NCI-H1092 (cell line): ENCODE measurements at places on chromosomes 3 and 15.
A peak's percentile ranks its signal among the peaks of the same experiment; 100 is the strongest.

- no peak for DNase-seq
These were observed 53.4 kb upstream of the NEO1 start for GRCh38 chr15:72998681-72999466.

GRCh38 chr3:174945951-174946350 lies 86.8 kb downstream of the NAALADL2 start:
- DNase-seq: no peak

DNA sequence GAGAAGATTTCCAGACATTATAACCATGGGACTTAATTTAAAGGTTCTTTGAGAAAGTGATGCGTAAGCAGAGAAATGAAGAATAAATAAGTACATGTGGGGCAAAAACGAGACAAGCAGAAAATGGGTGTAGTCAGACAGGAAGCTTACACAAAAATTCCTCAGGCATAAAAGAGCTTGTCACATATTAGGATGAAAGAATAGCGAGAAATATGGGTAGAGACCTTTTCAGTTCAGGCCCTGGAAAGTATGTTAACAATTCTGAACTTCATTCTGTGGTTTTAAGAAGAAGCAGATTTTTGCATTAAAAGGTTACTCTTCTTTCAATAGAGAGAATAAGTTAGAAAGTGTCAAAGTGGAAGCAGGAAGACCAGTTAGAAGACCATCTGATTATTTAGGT lies 352.4 kb downstream of the ROBO1 start:
- DNase-seq: no peak

DNA sequence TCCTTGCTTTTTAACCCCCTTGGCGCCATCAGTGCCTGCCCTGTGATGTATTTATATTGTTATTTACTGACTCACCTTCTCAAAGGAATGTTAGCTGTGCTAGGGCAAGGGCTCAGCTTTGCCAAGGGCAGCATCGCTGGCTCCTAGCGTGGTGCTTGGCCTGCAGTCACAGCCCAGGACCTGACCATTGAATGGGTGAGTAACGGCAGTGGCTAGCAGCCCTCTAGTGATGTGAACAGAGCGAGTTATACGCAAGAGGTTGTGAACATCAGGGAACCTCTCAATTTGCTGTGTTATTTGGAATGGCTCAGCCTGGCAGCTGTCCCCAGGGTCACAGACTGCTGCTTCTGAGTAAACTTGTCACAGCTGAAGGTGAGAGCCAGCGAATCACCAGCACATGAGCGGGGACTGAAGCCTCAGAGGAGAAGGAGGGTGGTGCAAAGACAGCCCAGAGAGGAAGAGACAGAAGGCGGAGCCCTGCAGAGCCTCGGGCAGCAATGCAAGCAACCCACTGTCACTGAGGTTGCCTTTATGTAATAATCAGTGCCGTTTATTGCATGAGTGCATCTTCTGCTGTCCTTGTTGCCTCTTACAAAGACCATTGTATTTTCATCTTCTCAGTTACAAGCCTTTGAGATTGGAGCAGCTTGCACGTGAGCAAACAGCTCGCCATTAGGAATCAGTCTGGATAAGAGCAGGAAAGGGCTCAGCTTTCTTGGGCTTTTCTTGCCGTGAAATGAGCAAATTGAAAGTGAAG lies 158.3 kb downstream of the SLCO3A1 start:
- no peak for DNase-seq

- DNase-seq: no peak
These were observed 66.1 kb downstream of the NUP210 start for GRCh38 chr3:13353936-13354542.

- DNase-seq: no peak
These were observed 32.9 kb downstream of the MTHFS start for GRCh38 chr15:79863886-79864285.

- no peak for DNase-seq
These were observed 4.5 kb upstream of the CACNA1D start for GRCh38 chr3:53489787-53490458.

- no peak for DNase-seq
These were observed 12.6 kb upstream of the HRG start for GRCh38 chr3:186653080-186653707.

GRCh38 chr15:58490086-58490887 lies 58.5 kb downstream of the LIPC start:
- no peak for DNase-seq

DNA sequence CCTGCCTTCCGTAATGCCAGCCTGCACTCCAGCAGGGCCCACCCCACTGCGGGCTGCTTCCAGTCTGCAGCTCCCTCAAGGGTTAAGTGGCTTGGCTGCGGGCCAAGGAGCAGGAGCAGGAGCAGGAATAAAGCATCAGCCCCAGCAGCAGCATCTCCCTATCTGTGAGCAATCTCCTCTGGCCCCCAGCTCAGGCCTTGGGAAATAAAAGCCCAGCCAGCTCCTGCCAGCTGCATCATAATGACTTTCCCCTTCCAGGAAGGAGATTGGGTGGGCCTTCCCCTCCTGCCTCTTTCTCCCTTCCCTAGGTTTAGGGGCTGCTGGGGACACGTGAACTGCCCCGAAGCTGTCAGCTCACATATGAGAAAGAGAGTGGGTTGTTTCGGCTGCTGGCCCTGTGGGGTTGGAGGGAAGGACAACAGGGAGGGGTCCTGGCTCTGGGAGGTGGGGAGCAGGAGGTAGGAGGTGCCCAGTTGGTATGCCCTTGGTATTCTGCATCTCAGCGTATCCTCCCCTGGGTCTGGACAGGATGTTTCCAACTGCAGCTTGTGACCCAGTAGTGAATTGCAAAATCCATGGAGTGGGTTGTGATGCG lies 34.6 kb upstream of the FGD5 start:
- peak; percentile 14 for DNase-seq

- no peak for DNase-seq
These were observed 143.2 kb downstream of the C3orf70 start for GRCh38 chr3:185009650-185010049.

DNA sequence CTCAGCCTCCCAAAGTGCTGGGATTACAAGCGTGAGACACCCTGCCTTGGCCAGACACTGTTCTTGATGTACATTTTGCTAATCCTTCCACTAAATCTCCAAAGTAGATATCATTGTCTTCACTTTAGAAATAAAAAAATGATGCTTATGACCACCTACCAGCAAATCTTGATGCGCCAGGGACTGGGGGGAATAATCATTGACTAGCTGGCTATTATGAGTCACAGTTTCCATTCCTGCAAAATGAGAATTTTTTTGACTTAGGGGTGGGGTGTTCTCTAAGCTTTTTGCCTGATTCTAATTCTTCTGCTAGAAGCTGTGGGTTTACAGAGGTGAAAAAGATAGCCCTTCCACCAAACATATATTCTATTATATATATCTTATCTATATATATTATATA lies 17.1 kb upstream of the RFC4 start:
- DNase-seq: no peak

- DNase-seq: no peak
These were observed 88.9 kb downstream of the SUCNR1 start for GRCh38 chr3:151962352-151962751.

DNA sequence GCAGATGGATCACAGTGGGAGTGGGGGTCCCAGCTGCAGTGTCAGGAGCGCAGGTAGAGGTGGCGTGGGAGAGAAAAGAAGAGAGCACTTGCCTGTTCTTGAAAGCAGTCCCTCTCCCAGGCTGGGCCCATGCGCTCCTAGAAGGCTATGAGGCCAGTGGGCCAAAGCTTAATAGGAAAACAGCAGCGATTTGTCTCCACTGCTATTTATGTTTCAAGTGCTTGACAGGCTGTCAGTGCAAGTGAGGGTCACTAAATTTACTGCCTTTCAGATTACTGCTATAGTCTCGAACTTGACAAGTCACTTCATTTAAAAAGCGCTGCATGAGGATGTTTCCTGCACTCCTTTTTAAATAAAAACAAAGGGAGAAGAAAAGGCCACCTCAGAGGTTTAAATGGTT lies 239.5 kb downstream of the GAP43 start:
- no peak for DNase-seq

DNA sequence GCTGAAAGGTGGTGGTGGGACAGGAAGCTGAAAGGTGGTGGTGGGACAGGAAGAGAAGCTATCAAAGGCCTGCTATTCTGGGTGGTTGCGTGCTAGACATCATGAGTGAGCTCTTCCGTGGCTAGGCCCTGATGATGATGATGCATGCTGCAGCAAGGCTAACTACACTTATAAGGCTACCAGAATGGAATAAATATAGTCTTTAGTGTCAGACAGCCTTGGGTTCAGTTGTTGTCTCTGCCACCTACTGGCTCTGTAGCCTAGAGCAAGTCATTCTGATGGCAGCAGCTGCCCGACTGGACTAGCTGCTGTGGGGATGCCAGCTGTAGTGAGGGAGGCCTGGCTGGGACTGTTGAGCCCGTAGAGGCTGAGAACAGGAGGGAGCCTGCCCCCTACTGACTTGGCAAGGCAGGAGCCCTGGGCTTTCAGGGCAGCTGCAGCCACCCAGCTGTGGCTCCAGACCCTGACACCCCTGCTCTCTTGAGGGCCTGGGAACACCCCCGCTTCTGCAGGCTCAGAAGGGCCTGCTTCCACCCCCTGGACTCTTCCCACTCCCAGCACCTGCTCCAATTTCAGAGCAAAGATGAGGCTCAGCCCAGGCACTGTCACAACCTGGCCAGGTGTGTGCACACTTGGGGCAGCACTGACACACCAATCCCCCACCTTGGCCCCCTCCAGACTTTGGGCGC lies 21.4 kb upstream of the ZBED2 start:
- DNase-seq: no peak

GRCh38 chr15:34483644-34484043 lies 46.0 kb upstream of the GOLGA8A start:
- DNase-seq: no peak

- DNase-seq: no peak
These were observed 101.7 kb upstream of the TPM1 start for GRCh38 chr15:62940755-62941361.

- DNase-seq: no peak
These were observed 14.2 kb upstream of the CFAP44 start for GRCh38 chr3:113455446-113455845.

DNA sequence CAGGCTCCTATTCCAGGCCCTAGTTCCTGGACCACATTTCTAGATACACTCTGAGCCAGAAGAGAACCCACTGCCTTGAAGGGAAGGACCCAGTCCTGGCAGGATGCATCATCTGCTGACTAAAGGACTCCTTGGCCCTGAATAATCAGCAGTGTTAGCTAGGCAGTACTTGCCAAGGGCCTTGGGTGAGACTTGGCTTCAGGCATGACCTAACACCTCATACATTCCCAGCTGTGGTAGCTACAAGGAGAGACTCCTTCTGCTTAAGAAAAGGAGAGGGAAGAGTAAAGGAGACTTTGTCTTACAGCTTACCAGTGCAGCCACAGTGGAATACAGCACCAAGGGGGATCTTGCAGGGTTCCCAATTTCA lies 26.4 kb downstream of the PEAK1 start:
- DNase-seq: no peak

GRCh38 chr15:52360229-52361203 lies 64.9 kb upstream of the MYO5C start:
- DNase-seq: no peak

DNA sequence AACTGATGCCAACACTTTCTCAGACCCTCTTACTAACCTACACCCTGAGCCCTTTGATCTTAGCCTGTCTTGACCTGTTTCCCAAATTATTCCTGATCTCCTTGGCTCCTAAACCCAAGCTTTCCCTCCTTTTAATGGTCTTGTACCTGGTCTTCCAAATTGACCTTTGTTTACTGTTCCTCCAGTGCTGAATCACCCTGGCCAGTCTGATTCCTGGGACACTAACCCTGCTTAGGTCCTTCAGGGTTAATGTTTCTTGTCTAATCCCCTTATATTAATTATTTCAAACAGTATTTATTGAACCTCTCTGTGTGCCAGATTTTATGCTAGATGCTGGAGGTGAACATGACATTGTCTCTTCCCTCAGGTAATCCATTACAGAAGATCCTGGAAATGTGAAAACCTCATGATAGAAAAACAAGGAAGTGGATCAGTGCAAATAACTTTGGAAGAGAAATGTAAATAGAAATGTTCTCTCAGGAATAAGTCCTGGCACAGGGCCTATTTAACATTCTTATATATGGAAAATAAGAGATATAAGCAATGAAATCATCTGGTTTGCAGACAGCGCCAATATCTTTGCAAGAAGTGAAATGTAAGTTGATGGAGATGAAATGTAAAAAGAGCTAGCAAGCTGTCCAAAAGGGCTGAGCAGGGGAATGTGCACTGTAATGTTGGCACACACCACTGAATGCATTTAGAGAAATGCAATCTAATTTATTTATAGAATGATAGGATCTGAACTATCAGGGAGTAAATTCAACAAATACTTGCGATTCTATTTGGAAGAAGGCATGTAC lies 20.7 kb downstream of the HGD start:
- no peak for DNase-seq

DNA sequence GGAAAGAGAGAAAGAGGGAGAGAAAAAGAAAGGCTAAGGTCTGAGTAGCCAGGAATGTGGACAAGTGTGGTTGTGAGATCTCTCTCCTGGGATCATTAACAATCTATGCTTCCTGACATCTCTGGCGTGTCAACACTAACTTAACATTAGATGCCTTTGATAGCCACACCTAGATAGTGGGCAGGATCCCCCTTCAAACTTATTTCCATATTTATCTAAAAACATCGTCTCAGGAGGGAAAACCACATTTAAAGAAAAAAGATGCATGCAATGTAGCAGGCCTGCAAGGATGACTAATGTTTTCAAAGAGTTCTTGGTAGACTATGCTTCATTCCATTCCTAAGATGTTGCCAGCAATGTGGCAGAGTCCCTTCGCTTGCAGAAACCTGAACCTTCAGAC lies 80.9 kb downstream of the MLH1 start:
- no peak for DNase-seq

DNA sequence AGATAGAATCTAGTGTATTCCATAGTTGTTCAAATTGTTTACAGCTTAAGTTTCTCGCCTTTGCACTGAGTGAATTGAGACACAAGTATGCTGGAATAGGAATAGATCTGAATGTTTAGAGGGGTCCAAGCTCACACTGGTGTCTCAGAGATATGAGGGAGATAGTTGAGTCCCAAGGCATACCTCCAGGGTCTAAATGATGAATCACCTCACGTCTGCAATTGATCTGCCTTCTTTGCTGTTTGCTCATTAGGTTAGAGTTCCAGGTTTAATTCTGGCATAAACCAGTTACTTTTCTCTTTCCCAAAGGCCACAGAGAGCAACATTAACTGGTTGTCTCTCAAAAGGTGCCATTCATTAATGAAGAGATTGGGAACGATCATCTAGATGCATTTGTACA lies 106.3 kb upstream of the MME start:
- DNase-seq: no peak

GRCh38 chr15:47736143-47736786 lies 19.0 kb downstream of the SEMA6D start:
- no peak for DNase-seq

- no peak for DNase-seq
These were observed 11.8 kb downstream of the THSD4 start for GRCh38 chr15:71127083-71127482.

DNA sequence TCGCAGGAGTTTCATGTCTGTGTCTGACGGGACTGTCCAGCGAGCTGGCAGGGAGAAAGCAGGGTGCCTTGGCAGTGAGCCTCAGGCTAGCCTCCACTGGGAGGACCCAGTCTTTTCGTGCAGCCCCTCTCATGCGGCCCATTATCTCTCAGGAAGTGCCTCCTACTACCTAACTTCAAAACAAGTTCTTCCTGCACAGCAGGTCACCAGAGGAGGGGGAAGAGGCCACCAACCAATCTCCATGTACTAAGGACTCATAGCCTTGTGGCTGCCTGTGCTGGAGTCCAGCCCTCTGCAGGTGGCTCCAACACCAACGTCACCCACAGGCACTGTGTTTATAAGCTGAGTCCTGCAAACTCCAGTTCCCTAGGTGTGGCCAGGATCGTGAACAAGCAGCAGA lies 4.8 kb downstream of the VIPR1 start:
- no peak for DNase-seq

- DNase-seq: no peak
These were observed 271.7 kb downstream of the RPLP1 start for GRCh38 chr15:69724333-69724732.

- DNase-seq: no peak
These were observed 11.6 kb upstream of the DPH6 start for GRCh38 chr15:35557544-35557943.
